ENCODE measurements at places on chromosomes 1 and 21.
A peak's percentile ranks its signal among the peaks of the same experiment; 100 is the strongest.

GRCh38 chr21:31604591-31605190 is 54.8 kb upstream of the SOD1 start:
- peak; percentile 75 for ATAC-seq

DNA sequence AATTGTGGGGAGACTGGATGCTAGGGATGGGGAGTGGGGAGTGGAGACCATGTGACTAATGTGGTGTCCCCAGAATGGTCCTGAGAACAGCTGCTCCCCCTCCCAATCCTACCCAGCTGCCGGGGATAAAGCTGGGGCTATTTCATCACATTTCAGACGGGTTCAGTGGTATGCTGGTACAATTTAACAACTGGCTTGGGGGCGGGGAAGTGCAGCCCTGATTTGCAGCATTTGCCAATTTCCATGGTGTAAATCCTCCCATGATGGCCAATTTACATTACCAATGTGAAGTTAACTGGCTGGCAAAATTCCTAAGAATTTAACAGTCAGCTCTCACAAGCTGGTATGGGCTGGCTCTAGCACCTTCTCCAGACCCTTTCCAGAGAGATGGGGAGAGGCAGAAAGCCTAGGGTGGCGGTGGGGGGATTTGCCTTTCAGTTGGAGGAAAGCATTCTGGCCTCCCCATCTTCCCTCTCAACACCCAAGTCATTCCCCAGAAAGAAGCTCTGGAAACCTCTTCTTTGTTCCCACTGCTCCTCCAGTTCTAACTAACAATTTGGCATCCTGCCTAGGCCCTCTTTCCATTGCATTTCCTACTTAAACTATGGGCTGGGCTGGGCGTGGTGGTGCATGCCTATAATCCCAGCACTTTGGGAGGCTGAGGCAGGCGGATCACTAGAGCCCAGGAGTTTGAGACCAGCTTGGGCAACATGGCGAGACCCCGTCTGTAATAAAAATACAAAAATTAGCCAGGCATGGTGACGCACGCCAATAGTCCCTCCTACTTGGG is 11.3 kb upstream of the ADGRB2 start:
- ATAC-seq: no peak

GRCh38 chr21:43712268-43712942 is 6.5 kb upstream of the PDXK start:
- no peak for ATAC-seq

DNA sequence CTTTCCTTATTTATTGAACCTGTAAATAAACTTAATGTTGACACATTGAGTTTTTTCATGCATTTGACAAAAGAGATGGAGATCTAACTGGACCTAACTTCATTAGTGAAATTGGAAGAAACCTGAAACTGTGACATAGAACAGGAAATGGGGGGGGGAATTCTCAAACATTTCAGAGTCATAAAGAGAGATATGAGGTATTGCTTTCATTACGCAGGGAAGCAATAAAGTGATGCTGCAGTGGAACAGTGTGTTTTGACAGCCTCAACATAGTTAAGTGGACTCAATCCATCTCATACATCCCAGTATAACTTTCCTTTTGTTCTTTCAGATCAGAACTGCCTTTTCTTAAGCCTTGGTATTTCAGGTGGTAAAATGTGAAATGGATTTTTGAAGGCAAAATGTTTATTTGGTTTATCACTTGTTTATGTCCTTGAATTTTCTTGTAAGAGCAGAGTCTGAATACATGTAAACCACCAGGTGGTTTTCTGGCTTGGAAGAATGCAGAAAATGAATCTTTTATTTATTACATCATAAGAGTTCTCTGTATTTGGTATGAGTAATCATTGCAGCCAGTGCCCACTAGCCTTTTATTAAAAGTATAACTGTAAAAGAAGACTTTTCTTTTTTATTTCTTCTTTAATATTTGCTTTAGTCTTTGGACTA is 132.5 kb downstream of the ZNF326 start:
- no peak for ATAC-seq

DNA sequence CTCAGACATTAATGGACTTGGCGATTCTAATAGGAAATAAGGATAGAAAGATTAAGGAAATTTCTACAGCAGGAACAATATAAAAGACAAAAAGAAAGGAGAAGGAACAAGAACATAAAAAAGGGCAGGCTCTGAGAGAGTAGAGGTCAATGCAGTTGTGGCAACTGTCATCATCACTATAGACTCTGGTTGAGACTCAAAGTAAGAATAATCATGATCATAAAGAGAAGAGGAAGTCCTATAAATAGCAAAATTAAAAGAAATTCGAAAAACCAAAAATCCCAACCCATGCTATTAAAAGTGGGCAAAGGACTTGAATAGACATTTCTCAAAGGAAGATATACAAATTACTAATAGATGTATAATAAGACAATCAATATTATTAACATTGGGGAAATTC is 14.4 kb upstream of the XCL1 start:
- no peak for ATAC-seq

- ATAC-seq: peak; percentile 75
Observed at GRCh38 chr1:176183618-176184017, 23.5 kb downstream of the COP1 start.

DNA sequence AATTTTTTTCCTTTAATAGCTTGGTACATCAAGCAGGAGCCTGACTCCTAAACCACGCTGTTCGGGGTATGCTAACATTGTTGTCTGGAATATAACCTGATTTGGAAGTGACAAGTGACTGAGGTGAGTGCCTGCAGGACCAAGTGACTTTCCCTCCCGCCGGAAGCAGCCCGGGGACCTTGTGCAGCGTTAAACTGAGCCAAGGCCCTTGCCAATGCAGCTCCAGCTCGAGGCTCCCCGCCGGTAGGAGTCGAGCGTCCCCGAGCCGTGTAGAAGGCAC is 716 bp upstream of the MTARC1 start:
- ATAC-seq: no peak

- peak; percentile 97 for ATAC-seq
Observed at GRCh38 chr1:169138866-169139670, 32.6 kb downstream of the ATP1B1 start.

DNA sequence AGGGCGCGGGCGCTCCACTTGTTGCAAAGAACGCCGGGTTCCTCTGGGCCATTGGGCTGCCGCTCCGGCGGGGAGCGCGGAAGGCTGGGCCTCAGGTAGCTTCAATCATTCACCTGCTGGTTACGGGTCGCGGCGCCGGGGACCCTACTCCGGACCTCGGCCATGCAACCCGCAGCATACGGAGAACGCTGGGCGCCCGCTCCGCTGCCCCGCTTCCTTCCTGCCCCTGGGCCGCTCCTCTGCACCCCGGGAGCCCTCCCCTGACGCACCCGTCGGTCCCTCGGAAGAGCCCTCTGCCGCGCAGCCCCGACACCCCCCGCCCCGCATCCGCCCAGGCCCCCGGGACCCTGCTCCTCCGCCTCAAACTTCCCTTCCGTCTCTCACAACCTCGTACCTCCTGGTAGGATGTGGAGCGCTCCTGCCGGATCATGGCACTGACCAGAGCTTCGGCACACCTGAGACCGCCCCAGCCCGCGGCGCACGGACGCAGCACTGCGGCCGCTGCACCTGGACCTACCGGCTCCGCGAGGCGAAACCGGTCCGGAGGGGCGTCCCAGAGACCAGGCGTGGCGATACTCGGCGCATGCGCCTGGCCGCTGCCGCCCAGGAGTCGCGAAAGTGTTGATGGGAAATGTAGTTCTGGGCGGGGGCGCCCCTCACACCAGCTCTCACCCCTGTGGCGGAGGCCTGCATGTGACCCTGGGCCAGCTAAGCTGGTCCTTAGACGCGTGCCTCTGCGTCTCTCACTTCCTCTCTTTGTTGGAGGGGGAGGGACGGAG is at the start of gene PACC1:
Gene PACC1, minus strand, starts transcription at position 559 of the 779 bp plus-strand sequence. Its CDS starts 129 bp downstream, at position 430.
- peak; percentile 96 for ATAC-seq

DNA sequence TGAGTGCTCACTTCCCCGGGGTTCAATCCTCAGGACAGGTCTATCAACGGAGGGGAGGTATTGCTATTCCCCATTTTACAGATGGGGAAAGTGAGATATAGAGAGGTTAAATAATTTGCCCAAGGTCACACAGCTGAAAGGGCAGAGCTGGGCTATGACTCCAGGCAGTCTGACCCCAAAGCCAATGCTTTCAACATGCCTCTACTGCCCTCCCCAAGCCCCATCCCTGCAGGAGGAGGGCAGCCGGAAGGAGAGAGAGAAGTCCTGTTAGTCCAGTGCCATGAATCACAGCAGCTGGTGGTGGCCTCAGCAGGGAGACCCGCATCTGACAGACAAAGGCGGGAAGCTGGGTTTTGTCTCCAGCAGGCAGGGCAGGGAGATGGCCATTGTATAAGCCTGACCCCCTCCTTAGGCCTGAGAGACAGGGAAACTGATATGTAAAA is 20.0 kb upstream of the CLIC4 start:
- no peak for ATAC-seq

- ATAC-seq: no peak
Observed at GRCh38 chr1:55682198-55682597, 467.0 kb upstream of the USP24 start.

DNA sequence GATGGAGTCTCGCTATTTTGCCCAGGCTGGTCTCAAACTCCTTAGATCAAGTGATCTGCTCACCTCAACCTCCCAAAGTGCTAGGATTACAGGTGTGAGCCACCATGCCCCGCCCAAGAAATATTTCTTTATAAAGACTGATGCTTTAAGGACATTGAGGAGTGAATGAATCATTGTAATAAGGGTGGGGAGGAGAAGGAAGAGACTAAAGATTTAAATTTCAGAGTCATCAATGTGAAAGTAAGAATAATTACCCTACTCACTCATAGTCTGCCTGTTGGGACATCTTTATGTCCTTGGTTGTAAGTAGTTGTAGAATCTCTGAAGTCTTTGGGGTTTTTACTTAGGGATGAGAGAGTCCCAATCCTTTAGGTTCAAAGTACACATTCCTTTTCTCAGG is 7.3 kb downstream of the KDM1A start:
- ATAC-seq: peak; percentile 46

GRCh38 chr1:56535939-56536338 is 43.4 kb downstream of the PLPP3 start:
- no peak for ATAC-seq

GRCh38 chr1:202144402-202145067 is at the start of gene ARL8A:
TSS of gene ARL8A (minus strand) at chr1:202144737. CDS start at chr1:202144572, 165 bp downstream.
- ATAC-seq: peak; percentile 77

- ATAC-seq: no peak
Observed at GRCh38 chr1:48619539-48619938, 147.5 kb upstream of the SPATA6 start.

GRCh38 chr1:27531959-27532685 is 42.2 kb upstream of the WASF2 start:
- peak; percentile 7 for ATAC-seq

GRCh38 chr1:163361123-163361934 is 39.6 kb downstream of the NUF2 start:
- peak; percentile 40 for ATAC-seq

DNA sequence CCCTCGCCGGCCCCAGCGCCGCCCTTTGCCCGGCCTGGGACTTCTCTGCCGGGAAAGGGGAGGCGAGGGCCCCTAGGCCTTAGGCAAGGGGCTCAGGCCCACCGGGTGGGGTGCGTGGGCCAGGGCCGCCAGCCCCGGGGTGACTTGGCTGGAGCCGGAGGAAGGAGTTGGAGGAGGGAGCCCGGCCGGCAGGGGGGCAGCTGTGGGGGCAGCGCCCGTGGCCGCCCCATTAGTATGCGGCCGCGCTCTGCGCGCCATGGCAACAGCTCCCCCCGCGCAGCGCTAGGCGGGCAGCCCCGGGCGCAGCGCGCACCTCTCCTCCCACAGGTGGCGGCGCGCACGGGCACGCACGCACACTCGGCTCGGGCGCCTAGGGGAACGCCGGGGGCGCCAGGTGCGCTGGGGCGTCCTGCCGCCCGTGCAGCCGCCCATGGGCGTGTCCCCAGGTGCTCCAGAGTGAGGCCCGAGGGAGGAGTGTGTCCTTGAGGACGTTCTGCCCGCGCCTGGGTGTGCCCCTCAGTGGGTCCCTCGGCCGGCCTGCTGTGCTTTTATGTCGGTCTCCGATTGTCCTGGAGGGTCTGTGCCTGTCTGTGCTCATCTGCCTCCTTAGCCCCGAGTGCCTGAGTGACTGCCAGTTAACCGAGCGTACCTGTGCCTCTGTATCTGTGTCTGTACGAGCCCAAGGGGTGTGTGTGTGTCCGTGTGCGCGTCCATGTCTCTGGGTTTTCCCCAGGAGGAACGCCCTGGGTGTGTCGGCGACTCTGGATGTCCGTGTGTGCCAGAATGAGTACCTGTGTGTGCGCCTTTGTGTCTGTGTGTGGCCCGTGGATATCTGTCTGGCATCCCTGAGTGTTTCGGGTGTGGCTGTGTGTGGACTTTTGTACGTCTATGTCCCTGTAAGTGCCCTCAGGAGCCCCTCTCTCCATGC is 38.2 kb upstream of the WASF2 start:
- peak; percentile 42 for ATAC-seq

DNA sequence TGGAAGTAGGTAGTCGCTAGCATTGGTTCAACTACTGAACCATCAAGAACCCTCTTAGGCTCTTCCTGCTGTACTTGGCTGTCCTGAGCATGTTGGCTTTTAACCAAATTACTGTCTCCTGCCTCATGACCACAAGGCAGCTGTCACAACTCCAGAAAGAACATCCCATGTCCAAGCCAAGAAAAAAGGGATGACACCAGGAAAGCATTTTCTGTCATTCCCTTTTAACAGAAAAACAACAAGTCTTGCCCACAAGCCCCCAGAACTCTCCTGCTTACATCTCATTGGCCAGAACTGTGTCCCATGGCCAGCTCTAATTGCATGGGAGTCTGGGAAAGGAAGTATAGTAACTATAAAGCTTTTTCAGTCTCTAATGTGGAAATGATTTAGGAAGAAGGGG is 2.4 kb upstream of the RNU5D-1 start:
- ATAC-seq: no peak

DNA sequence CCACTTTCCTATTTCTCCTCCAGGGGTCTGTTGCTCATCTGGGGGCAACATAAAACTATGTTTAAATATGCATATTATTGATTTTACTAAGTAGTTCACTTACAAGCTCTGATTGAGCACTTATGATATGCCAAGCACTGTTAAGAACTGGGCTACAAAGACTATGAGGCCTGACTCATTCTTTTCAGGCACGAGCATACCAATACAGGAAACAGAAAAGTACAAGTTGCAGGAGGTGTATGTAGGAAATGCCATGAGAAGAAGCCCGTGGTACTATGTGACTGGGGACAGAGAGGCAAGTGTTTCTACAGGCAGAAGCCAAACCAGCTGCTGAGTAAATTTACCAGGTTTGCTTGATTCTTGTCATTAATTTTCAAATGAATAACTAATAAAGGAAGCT is 120.4 kb upstream of the PTGFR start:
- no peak for ATAC-seq

- ATAC-seq: no peak
Observed at GRCh38 chr1:39626646-39627045, 12.8 kb downstream of the HEYL start.

GRCh38 chr21:34266351-34266750 is 97.5 kb upstream of the KCNE2 start:
- no peak for ATAC-seq

GRCh38 chr1:186892936-186893335 is 64.2 kb downstream of the PLA2G4A start:
- no peak for ATAC-seq

GRCh38 chr1:230069796-230070195 is 2.8 kb downstream of the GALNT2 start:
- ATAC-seq: no peak

All from activated T-helper 17 cell treated with anti-CD3 and anti-CD28 coated beads, Interleukin-2, amount 50 U/mL, for 72 hours (primary cell).